Smooth muscle cell of the brain vasculature (primary cell): ENCODE measurements at places on chromosomes 12 and 14.

GRCh38 chr14:32559590-32559989 is 230.5 kb downstream of the AKAP6 start:
- DNase-seq, result no peak

DNA sequence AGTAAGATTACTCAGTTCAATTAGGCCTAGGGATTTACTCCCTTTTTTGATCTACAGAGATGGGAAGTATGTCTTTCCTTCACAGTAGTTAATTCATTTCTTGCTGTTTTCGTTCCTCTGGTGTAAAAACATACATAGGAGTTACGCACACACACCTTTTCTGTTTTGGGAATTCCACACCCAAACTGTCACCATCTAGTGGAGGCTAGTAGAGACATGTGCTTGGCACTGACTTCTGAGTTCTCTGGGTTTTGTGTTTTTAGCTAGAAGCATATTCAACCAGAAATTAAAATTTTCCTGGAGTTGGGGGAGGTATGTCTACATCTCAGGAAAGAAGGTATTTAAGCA is 1.4 kb downstream of the SUSD6 start:
- no peak for DNase-seq

DNA sequence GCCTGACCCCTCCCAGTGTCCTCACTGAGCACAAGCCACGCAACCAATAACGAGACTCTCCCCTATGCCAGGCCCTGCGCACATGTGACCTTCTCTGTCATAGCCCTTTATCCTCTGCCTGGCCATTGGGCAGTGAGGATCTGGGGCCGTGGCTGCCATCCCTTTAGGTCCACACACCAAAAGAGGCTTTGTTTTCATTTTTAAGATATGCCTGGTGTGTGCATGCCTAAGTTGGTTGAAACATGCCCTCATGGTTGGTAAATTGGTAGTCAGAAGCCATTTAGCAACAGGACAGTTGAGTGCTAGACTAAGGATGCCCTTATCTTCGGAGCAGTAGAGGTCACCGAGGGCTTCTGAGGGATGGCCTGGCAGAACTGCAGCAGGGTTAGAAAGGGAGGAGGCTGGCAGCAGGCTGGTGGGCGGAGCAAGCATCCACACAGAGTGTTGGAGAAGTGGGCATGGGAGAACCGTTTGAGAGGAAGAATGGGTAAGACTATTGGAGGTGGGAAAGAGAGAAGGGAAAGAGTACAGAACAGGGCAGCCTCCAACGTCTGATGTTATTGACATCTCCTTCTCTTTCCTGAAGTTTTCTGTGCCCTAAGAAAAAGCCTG is 75.1 kb downstream of the SLC24A4 start:
- no peak for DNase-seq

- DNase-seq, result no peak
Observed at GRCh38 chr12:46785382-46785781, 40.4 kb downstream of the SLC38A4 start.

- DNase-seq, result no peak
Observed at GRCh38 chr14:75158843-75159614, 17.4 kb downstream of the TMED10 start.

GRCh38 chr12:92408072-92408900 is 262.6 kb upstream of the BTG1 start:
- no peak for DNase-seq

GRCh38 chr14:74401504-74402241 is 24.3 kb downstream of the SYNDIG1L start:
- no peak for DNase-seq

DNA sequence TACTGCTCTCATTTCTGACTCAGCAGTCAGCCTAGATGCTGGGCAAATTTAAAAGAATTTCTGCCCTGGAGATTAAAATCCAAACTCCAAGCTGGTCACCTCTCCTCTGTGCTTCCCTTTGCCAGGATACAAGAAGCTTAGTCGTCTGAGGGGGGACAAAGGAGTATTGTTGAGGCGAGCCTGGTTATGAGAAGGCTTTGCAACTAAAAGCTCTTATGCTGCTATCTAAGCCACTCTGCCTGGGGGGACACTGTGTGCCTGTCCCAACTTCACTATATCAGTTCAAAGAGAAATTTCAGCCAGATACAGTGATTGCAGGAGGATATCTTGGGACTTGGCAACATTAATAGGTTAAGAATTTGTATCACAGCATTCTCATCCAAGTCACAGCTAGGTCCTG is 10.8 kb upstream of the PLEKHH1 start:
- no peak for DNase-seq

DNA sequence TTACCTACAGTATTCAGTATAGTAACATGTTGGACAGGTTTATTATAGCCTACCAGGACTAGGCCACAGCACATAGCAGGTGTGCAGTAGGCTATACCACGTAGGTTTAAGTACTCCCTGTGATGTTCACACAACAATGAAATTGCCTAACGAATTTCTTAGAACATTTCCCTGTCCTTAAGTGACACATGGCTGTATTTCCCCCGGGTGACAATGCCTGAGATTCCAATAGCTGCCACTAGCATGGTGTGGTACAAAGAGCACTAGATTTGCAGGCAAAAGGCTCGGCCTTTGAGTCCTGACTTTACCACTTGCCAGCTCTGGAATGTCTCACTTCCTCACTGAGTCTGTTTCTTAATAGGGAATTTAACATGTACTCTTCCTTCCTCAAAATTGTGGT is 19.7 kb downstream of the PTPN21 start:
- no peak for DNase-seq
